ENCODE measurements at places on chromosomes 7 and 10.

DNA sequence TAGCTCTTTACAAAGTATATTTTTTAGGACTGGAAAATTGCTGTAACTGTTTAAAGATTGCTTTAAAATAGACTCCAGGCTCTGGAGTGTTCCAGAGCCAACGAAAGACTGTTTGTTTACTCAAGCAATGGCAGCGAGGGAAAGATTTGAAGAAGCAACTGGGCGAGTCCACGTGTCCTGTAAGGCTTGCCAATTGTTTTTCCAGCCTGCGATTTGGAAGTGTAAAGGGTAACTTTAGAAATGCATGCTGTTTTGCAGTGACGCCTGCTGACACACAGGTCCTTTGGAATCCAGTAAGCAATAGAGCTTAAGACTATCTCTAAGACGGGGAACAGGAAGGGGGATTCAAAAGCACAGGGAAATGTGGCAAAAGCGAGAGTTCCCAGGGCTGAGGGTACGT, 55.8 kb downstream of the TACC2 start:
- no peak for DNase-seq

GRCh38 chr10:119116326-119116951, 12.5 kb downstream of the DENND10 start:
- DNase-seq = no peak

DNA sequence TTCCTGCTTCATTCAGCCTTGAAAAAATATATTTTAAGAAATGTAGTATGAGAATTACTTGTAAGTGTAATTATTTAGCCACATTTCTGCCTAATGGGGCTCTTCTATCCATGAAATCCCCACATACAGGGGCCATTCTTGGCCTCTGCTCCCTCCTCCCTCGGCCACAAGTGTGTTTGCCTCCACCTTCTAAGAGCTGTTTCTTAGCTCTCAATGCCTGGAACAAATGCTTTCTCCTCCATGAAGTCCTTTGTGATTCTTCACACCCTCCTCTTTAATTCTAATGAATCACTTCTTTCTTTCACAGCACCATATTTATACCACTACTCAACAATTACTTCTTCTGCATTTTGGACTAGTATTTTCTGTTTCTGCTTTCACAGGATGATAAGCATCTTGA, 88.8 kb upstream of the BET1 start:
- DNase-seq = no peak

DNA sequence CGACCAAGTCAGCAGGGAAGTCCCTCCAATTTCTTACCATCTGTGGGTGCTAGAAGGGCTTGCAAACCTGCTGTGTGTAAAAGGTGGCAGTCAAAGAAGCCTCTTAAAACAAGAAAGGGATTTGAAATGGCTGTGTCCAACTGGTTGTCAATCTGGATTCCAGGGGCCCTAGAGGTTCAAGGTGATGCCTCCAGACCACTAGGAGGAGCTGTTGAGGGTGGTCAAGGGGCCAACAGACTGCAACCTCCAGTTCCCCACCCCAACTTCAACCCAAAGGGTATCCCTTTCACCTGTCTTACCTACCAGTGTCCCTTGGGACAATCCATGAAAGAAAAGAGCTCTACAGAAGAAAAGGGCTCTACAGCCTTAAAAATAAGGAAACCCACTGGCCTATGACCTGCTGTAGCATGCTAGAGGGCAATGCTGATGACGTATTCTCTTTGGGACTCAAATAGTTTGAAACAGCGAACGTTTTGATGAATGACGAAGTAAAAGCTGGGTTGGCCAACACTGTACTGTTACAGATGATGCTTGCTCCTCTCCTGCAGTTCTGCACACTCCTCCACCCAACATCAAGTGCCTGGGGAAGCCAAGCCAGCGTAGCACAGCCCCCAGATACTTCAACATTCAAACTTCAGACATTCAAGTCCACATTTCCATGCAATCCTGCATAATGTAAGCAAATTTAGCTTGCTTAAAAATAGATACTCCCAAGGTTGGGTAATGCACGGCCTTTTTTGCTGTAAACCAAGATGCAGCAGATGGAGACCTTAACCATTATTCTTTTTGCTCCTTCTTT, 45.9 kb upstream of the WDR11 start:
- no peak for DNase-seq

DNA sequence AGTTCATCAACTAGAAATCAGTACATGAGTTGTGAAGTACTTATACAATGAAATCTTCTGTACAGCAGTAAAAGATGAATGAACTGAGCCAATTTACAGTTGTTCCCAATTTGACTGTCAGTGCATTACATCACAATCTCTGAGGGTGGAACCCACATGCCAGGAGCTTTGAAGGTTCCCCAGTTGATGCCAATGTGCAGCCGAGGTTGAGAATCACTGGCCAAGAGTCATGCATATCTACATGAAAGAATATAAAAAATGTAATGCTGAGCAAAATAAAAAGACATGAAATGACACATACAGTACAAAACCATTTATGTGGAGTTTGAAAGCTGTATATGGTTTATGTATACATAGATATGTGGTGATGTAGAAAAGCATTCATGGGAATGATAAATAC, 22.1 kb upstream of the CCNJ start:
- DNase-seq = no peak

- no peak for DNase-seq
Measured at GRCh38 chr7:28666154-28666553, 253.8 kb downstream of the CREB5 start.

DNA sequence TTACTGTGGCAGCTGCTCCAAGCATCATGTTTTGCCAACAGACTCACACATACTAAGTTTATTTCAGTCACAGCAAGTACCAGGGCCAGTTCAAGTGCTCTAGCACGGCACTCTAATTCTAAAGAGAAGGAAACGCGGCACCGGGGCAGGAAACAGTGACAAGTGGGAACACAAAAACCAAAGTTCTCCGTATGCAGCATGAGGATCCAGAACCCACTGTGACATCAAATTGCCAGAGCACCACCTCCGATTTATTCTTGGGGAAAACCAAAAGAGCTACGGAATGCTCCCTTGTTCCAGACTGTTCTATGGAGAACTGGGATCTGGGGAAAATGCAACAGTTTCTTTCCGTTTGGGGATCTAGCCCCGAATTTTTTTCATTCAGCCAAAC, 448 bp upstream of the PTER start:
- no peak for DNase-seq

GRCh38 chr7:44398511-44398911, 73.1 kb upstream of the CAMK2B start:
- peak; percentile 47 for DNase-seq

- DNase-seq = no peak
Measured at GRCh38 chr10:88233870-88234269, 349.2 kb downstream of the RNLS start.

DNA sequence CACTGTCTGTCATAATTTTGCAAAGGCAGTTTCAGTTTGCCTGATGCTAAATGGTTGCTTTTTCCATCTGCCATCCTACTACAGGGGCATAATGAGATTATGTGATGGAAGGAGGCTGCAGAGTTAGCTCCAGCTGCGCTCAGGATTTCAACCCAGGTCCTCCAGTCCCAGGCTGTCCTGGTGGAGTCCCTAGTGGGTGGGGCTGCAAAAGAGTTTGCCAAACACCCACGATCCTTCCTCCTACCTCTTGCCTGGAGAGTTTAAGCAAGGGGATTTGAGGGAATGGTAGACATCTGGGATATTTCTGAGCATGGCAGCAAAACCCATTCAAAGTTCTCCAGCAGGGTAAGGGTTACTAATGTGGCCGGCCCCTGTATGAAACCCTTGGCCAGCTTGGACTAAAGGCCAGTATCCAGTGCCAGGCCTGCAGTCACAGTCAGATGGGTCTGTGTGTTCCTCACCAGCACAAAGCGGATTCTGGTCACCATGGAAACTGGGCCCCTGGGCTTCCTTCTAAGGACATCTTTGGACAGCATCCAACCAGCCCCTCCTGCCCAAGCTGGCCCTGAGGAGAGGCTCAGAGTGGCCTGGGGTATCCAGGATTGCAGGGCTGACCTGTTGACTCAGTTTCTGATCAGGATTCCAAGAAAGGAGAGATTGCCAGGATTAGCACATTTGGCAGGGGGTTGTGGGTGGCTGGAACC, 42.7 kb upstream of the CHST3 start:
- no peak for DNase-seq

- no peak for DNase-seq
Measured at GRCh38 chr10:114151486-114151885, 22.5 kb downstream of the CCDC186 start.

DNA sequence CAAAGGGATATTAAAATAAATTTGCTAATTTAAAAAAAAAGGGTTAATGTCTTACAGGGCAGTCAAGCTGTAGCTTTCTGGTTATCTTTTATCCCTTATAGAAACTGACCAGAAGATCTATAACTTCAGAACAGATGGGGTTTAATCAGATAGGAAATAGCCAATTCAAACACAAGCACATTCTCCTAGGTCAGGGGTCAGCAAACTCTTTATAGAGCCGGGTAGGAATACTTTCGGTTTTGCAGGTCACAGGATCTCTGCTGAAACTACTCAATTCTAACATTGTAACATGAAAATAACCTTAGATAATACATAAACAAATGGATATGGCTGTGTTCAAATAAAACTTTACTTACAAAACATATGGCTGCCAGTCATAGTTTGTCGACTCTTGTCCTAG, 479.8 kb downstream of the ADRA2A start:
- DNase-seq = no peak

- no peak for DNase-seq
Measured at GRCh38 chr7:82264783-82265305, 178.7 kb downstream of the CACNA2D1 start.

- no peak for DNase-seq
Measured at GRCh38 chr10:123998197-123999141, 94.9 kb downstream of the CHST15 start.

GRCh38 chr7:116364469-116364868, 135.1 kb upstream of the CAV2 start:
- no peak for DNase-seq

- DNase-seq = no peak
Measured at GRCh38 chr10:106078895-106079576, 1085.5 kb downstream of the SORCS1 start.

DNA sequence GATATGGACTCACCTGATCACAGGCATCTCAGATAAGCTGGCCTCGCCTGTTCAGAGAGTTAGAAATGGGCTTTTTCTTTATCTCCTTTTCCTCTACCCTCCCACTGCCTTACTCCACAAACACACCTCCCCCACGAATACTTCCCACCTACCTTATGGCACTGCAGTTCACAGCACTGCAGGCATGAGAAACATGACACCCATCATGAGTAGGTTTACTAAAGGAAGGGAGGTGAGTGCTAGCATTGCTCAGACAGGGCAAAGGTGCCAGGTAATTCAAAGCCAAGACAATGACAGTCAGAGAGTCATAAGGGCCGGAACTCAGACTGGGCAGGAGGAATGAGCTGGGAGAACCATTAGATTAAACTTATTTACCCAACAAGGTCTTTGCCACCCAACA, 220.6 kb downstream of the FAM107B start:
- no peak for DNase-seq

DNA sequence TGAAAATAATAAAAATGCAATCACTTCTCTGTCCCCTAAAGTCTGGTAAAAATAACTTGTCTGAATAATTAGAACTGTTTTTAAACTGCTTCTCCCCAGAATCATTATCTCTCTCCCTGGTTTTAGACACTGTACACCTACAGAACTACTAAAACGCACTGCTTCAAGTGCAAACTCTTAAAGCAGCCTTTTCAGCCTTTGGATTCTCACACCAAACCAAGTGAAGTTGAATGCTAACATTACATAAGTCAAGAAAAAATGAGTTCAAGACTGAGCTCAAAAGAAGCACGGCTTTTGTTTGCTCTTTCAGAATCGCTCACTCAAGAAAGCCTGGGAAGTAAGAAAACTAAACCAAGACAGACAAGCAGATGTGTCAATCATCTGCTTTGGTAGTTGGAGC, 188.8 kb downstream of the LSM5 start:
- DNase-seq = no peak

DNA sequence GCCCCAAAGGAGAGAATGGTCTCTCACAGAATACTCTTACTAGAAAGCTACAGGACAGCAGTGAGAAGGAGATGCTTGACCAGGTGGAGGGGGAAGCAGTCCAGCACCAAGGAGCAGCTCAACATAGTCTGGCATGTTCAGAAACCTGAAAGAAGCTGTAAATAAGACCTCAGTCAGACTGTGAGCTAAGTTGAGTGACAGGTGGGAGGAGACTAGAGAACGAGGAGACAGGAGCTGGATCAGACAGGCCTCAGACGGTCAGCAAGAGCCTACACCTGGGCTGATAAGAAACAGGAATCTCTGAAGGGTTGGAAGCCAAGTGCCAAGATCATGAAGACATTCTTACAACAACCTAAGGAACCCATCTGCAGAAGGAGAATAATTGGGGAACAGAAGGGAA, 54.5 kb downstream of the ELMO1 start:
- DNase-seq = no peak

DNA sequence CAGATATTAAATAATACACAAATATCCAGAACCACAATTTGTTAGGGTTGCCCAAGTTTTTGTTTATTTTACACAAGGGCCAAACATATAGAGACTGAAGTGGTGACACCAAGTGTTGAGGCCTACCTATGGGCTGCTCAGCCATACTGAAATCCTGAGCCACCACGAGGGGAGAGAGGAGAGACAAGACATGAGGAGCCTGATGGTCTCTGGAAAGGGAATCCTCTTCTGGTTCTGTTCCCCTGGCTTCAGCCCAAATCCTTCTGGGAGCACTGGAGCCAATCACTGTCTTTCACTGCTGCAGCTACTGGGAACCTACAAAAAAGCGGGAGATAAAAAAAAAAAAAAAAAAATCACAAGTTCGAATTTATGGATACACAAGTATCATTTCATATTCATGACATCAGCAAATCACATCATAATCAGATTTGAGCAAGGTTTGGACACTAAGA, 1.9 kb downstream of the SKIDA1 start:
- DNase-seq = no peak

DNA sequence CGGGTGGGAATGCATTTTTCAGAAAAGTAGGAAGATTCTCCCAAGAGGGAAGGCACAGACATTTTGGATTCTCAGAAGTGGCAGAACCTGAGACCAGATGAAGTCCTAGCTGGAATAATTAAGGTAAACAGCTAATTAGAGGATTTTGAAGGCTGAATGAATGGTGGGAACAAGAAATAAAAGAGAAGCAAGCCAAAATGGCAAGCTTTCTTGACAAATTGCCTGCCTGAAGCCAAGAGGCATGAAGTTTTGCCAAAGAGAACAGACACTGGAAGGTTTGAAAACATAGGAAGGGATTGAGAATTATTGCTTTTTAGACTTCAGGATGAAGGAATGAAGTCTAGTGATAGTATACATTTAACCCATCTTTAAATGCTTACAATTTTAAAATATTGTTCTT, 115.0 kb upstream of the SEM1 start:
- DNase-seq = no peak

GRCh38 chr10:77911535-77912123, 14.9 kb downstream of the DLG5 start:
- no peak for DNase-seq

- DNase-seq = no peak
Measured at GRCh38 chr10:122323941-122324675, 50.4 kb upstream of the PLEKHA1 start.

DNA sequence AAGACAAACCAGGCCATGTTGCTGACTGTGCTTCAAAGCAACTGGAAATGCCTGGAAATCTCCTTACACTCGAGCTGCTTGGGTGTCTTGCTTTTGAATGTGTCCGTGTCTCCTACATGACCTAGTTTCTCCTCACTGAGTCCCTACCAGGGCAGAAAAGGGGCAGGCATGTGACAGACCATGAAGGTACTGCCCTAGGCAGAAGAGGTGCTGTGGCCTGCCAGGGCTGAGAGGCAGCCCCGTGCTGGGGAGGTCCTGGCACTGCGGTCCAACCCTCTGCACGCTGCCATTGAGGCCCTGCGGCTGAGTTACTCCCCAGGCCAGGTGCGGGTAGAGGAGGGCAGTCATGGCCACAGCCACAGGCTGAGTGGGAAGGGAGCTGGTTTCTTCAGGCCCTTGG, 159.3 kb downstream of the LYZL1 start:
- no peak for DNase-seq

Data from NCI-H2107 (cell line).